ENCODE measurements at places on chromosomes 3 and 15.

- no peak for DNase-seq
These were observed 54.4 kb upstream of the IL12A start for GRCh38 chr3:159934216-159934615.

DNA sequence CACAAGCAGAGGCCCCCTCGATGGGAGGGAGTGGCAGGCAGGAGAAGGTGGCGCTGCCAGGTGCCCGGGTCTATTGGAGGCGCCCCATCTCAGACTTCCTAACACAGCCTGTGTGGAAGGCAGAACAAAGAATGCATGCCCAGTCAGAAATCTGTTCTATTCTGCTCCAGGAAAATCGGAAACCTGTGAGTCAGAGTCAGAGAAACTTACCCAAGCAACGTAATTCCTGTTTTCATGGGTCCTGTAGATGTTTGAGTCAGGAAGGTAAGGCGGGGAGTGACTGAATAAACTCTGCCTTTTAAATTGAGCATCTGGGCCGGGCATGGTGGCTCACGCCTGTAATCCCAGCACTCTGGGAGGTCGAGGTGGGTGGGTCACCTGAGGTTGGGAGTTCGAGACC lies 13.7 kb downstream of the MAP6D1 start:
- no peak for DNase-seq

DNA sequence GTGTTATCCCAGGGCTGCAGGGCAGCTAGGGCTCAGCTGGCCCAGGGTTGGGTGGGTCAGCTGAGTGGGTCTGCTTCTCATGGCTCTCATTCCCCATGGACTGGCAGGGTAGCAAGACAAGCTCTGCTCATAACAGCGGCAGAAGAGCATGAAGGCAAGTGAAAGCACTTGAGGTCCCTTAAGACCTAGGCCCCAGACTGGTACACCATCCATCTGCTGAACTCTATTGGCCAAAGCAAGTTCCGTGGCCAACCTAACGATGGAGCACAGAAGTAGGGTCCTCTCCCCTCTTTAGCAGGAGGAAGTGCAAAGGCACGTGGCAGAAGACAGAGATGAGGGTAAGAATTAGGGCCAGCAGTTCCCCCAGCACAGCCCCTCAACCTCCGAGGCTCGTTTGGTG lies 174.3 kb upstream of the TOPAZ1 start:
- no peak for DNase-seq

DNA sequence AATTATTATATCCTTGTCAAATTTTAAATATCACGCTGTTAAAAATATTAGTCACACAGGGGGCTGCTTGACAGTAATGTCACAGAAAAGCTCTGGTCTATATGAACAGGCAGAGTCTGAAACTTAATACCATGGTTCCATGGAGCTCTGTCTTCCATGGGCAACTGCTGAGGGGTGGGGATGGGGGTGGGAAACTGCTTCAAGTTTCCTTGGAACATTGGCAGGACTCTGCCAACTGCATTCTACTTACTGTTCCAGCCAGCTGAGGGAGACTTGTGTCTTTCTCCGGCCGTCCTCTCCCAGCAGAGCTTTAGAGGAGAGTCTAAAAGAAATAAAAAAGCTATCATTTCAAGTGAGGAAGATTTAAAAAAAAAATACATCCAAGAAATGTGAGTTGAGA lies 348.7 kb downstream of the ZIC1 start:
- DNase-seq: no peak

GRCh38 chr3:20142517-20142916 lies 43.5 kb downstream of the SGO1 start:
- DNase-seq: no peak

- no peak for DNase-seq
These were observed 240.4 kb downstream of the RBMS3 start for GRCh38 chr3:29521293-29521692.

DNA sequence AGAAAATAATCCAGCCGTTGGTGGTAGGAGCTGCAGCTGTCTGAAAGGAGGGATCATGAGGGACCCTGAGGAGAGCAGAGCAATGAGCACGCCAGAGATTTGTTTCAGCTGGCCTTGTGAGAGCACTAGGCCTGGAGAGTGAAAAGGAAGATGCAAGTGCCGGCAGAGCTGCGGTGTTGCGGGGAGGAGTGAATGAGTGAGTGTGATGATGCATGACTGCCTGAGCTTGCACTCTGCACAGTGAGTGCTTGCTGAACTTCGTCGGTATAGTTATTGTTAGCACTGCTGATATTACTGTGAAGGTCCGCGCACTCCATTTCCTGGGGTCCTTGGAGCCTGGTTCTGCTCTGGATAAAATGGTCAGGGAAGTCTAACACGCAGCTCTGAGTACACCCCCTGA lies 23.2 kb downstream of the EIF1B start:
- DNase-seq: no peak

DNA sequence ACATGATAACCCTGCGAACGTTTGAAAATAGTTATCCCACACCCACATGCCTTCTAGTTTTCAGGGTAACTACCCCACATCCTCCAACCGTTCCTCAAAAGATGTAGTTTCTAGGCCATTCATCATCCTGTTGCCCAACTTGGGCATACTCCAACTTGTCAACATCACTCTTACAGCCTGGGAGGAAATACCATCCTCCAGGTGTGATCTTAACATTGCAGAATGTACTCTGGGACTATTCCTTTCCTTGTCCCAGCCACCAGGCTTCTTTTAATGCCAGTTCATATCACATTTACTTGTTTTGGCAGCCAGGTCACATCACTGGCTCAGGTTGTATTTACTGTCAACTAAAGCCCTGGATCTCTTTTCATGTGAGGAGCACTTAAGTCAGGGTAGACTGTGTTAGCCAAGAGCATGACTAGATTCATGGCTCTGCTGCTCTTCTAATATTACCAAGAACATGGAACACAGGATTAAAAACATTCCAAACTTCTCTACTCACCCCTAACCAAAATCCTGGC lies 4.0 kb upstream of the DENND6A start:
- DNase-seq: no peak

DNA sequence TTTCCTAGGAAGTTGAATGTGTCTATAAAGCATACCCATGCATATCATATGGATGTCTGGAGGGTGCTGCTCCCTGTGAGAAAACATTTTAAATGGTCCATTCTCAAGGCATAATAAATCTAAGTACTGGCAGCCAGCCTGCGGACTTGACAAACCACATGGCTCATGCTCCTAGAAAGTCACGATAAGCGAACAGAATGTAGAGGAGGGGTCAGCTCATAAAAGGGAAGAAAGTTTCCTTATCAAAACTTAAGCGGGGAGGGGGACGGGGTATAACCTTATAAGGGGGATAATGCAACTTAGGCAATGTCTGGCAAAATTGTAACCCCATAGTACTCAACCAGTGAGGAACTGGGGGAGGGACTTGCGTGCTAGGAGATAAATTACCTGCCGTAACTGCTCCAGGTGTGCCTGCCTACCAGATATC lies 159.8 kb upstream of the LMCD1 start:
- no peak for DNase-seq

GRCh38 chr3:100289339-100289738 lies 28.5 kb downstream of the TBC1D23 start:
- DNase-seq: no peak

DNA sequence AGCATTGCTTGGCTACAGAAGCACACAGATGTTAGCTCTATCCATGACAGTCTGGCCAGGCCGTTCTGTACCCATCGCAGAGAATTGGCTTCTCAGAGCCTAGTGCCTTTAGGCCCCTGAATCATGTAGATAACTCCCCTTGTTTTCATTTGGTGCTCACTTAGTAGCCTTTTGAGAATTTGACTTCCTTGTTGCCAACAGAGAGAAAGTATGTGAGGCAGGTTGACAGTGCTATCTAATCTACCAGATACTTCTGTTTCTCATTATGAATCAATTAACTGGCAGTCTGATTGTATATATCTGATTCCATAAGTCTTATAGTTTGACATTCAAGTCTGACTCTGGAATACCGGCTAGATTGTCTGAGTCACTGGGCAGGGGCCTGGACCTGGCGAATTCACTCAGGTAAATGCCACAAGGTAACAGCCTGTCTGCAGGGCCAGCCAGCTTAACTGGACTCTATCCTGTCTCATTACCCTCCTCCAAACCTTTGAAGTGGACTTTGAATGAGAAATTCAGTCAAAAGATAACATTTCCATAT lies 160.2 kb downstream of the GHSR start:
- no peak for DNase-seq

DNA sequence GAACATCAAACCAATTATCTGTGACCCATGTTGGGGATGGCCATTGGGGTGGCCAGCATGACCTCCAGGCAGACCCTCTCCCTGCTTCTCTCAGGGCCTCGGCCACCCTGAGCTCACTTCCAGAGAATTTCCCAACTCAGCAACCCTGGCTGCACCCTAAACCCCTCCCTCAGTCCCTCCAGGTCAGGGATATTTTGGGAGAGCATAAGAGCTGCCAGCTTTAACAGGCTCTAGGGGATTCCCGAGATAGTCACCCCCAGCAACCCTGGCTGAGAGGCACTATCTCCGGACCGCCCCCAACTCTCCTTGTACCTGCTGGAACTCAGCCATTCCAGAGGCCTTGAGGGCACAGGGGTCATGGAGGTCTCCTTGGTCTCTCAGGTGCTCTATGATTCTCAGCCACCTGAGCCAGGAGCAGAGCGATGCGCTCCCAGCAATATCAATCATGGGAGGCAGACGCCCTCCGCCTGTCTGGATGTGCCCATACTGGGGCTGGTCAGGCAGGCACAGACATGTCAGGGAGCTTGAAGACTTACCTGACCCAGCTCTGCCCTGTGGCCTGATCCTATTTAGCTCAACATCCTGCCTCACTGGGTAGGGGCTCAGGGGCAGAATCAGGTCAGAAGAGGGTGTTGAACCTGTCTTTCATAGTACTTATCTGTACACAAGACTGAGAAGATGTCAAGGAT lies 34.9 kb upstream of the CILP start:
- DNase-seq: no peak

GRCh38 chr3:156059950-156060501 lies 60.4 kb upstream of the KCNAB1 start:
- DNase-seq: no peak

GRCh38 chr3:124972457-124972856 lies 37.9 kb upstream of the MUC13 start:
- DNase-seq: no peak

DNA sequence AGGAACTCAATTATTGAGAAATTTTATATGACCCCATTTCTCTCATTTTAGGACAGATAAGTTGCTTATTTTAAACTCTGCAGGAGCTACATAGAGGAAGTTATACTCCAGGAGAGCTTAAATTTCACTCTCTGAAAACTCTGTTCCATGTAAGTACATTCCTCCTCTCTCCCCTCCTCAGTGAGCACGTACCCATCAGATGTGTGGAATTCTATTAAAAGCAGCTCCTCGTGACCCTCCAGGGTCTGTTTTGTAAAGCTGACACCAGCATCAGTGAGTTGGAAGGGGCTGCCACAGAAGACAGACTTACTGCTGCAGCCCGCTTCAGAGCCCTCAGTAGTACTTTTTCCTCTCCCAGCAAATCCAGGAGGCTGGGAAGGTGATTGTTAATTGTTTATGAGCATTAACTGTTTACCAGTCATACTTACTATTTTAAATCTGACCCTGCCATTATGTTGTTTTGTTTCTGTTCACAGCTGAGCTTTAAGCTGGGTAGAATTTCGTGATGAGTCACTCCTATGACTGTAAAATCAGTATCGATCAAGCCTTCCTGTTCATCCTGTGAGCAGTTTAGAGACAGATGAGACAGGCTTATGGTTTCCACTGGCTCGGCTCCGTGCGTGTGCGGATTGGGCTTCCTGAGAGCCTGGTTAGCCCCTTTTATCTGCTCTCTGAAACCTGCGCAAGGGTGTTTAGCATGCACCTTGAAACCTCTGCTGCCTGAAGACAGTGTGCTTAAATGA lies 20.4 kb downstream of the IGF1R start:
- DNase-seq: no peak

GRCh38 chr15:40650479-40650878 lies 44.5 kb upstream of the RAD51 start:
- DNase-seq: no peak

DNA sequence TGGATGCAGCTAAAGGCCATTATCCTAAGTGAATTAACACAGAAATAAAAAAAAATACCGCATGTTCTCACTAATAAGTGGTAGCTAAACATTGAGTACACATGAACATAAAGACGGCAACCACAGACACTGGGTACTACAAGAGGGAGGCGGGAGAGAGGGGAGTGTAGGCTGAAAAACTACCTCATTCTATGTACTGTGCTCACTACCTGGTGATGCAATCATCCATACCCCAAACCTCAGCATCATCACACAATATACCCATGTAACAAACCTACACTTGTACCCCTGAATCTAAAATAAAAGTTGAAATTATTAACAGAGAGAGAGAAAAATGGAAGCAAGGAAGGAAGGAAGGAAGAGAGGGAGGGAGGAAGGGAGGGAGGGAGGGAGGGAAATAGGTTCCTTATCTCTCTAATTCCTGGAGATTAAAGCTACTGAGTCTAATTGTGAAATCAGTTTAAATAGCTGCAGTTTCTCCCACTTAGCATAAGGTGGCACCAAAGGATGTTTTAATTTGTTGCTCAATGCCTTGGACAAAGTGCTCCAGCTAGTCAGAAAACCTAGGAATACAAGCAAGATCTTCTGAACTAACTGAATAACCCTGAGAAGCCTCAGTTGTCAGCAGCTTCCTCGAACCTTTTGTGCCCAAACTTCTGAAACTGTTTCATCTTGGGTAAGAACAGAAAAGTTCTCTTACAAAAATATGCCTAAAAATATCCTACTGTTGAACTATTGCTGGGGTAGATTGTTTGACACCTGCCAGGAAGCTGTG lies 79.4 kb upstream of the ATP11B start:
- DNase-seq: peak; percentile 63

DNA sequence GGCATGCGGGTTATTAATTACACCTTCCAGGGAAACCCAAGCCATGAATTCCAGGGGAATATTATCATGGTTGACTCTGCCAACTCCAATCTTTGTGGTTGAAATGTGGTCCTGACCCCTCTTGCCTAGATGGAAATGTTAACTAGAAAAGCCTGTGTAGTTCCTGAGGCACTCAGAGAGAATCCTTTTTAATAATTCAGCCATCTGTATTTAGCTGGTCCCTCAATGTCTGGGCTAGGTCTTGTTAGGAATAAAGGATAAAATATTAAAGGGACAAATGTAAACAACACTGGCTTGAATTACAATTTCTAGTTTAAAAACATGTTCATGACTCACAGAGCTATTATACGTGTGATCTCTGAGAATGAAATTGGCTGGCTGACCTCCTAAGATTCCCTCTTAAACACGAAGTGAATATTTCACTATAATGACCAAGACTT lies 435.2 kb upstream of the SUCLG2 start:
- no peak for DNase-seq

GRCh38 chr3:143716731-143717130 lies 131.5 kb downstream of the SLC9A9 start:
- DNase-seq: no peak

DNA sequence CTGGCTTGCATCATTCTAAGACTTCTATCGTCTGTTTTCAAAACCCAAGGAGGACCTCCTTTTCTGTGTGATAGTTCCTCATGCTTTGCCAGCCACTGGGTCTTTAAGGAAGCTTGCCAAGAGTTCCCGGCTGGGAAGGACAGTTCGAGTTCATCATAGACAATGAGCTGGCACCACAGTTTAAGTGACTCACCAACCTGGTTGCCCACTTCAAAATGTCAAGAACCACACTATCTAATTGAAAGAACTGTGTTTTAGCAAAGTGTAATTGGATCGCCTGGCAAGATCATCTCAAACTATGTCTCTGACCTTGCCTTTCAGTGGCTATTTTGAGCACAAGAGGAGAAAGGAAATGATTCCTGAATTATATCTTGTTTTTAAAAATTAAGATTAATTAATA lies 27.9 kb downstream of the SOX2 start:
- peak; percentile 32 for DNase-seq

Data from DMS79 treated with DMSO at 0.1 percent for 48 hours (cell line).